ENCODE measurements at places on chromosomes 1 and 21.

- no peak for DNase-seq
These were observed 36.3 kb upstream of the SLC6A9 start for GRCh38 chr1:44067266-44068250.

DNA sequence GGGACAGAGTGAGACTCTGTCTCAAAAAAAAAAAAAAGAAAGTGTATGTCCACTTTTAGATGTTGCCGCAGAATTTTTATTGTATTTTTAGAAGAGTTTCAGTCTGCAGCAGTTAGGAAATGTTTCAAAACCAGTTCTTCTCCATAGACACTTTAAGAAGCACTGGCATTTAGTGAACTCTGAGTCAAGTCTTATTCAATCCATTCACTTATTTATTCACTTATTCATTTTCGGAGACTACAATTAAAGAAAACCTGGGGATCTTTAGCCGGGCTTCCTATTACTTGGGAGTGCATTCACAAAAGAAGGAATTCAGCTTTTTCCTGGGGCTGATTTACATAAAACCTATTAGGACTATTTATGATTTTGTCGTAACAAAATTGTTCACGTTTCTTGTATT is 12.3 kb downstream of the RCAN3 start:
- no peak for DNase-seq

- peak; percentile 45 for DNase-seq
These were observed 18.3 kb upstream of the CAPN8 start for GRCh38 chr1:223683586-223684487.

- DNase-seq: no peak
These were observed 137.6 kb upstream of the SGIP1 start for GRCh38 chr1:66396212-66396890.

DNA sequence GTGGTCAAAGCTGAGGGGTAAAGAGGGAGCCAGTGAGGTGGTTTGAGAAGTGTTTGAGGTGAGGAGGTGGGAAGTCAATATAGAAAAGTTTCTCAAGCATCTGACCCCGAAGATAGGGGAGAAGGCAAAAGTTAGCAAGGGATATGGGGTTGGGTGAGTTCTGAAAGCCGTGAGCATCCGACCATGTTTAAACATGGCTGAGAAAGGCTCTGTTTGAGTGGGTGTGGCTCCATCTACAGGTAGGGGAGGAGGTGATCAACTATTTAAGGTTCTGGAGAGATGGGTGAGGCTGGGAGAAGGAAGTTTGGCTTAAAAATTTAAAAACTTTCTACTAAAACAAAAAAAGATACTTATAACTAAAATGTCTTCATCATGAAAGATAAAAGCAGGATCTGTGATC is 273.8 kb downstream of the KCNJ6 start:
- DNase-seq: peak; percentile 6

GRCh38 chr1:158147869-158148268 is 32.8 kb upstream of the CD1D start:
- no peak for DNase-seq

DNA sequence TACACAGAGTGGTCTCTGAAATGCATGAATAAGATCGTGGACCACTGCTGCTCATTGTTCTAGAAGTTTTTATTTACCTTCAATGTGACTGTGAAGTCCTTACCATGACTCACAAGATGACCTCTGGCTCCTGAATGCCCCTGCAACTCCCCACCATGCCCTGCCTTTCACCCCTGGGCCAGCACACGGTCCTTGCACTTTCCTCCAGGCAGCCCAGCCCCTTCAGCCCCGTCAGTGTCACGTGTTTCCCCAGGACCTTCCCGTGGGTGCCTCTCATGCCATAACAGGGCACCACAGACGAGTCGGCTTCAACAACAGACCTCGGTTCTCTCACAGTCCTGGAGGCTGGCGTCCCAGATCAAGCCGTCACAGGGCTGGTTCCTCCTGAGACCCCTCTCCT is 62.1 kb downstream of the B3GALT5 start:
- DNase-seq: no peak

DNA sequence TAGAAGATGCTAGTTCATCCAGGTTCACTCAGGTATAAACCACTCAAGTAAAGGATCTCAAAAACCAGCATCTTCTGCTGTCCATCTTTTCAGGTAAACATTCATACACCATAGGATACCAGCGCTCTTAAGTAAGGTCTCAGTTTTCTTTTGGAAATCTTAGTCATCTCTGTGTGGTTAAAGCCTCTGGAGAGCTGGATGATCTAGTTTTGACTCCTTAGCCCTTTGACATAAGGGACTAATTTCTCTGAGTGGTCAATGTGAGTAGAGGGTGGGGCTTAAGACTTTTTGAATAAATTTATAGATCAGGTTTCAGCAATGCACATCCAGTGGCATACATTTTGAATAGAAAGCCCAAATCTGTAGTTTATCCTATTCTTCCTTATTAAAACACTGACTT is 92.3 kb downstream of the CTH start:
- no peak for DNase-seq

DNA sequence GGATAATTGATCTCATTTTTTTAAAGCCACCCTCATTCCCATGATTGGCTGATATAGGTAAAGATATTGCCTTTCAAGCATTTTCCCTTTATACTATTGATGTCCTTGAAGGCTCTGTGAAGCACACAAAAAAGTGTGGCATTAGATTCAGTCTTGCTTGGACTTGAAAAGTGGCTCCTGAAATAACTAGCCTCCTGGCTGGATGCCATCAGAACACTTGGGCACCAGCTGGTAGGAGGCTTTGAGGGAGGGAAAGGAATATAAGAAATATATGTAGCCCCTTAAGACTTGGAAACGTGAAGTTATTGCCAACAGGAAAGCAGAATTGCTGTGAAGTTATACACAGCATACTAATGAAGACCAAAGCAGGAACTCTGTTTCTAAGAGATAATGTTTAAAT is 14.1 kb downstream of the MTR start:
- no peak for DNase-seq

GRCh38 chr1:232628335-232629249 is 1.3 kb downstream of the SIPA1L2 start:
- DNase-seq: peak; percentile 13

- DNase-seq: no peak
These were observed 38.1 kb downstream of the CD160 start for GRCh38 chr1:145757420-145757819.

DNA sequence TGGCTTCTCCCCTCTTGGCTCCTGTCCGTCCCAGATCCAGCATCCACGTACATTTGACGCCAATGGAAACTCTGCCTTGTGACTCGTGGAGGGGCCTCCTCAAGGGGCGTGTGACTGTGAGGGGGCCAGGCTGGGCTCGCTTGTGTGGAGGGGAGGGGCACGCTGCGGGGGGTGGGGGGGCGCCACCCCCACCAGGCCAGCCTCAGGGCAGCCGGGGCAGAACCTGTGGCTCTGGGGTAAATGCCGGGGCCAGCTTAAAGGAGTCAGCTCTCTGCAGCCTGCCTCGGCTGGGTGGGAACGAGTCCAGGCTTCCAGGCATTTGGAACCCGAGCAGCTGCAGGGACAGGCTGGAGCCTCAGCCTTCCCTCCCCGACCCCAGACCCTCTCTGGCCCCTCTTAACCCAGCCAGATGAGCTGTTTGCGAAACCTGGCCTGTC is 94.1 kb downstream of the SIK1 start:
- DNase-seq: no peak

DNA sequence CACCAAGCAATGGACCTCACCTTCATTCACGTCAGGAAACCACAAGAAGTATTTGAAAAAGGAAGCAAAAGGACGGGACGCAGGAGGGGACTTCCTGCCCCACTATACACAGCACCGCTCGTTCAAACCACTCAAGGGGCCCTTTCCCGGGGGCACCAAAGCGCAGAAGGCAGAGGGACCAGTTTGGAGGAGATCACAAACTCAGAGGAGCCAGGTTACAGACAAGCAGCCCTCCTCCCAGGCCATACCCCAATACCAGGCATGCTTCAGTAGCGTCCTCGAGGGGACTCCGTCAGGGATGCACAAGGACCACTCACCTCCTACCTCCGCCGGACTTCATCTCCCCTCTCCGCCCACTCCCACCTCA is 685 bp downstream of the CRTC2 start:
- DNase-seq: no peak

DNA sequence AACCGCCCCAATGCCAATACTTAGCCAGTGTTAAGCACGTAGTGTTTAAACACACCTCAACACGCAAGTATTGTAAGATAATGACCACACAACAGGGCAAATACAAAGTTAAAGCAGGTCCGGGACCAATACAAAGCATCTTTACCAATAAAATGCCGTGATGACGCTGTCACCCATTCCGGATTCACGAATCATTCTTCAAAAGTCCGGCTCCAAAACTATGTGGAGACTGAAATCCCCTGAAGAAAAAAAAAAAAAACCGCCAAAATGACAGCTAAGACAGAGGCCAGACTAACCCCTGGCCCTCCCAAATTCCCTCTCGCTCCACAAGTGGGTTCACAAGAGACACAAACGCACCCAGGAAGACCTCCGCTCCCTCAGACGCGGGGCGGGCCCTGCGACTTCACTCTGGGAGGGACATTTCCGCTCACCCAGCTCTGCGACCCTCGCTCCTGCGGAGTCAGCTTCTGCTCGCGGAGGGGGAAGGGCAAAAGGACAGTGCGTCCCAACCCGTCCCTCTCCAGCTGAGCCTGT is 625 bp upstream of the DARS2 start:
- no peak for DNase-seq

GRCh38 chr1:70039485-70039884 is 165.9 kb downstream of the LRRC40 start:
- no peak for DNase-seq

DNA sequence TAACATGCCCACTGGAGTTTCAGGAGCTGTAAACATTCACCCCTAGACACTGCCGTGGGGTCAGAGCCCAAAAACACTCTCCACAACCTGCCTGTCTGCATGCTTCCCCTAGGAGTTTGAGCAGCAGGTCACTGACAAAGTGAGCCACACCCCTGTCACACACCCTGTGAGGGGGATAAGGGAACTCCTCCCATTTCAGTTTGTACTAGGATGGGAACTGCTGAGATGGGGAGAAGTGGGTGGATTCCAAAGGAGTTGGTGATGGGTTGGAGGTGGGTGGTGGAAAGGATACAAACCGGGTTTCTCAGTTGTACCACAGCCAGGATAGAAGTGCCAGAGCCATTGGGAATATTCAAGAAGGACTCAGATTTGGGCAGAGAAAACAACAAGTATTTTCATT is 140.2 kb downstream of the MIS18A start:
- no peak for DNase-seq

DNA sequence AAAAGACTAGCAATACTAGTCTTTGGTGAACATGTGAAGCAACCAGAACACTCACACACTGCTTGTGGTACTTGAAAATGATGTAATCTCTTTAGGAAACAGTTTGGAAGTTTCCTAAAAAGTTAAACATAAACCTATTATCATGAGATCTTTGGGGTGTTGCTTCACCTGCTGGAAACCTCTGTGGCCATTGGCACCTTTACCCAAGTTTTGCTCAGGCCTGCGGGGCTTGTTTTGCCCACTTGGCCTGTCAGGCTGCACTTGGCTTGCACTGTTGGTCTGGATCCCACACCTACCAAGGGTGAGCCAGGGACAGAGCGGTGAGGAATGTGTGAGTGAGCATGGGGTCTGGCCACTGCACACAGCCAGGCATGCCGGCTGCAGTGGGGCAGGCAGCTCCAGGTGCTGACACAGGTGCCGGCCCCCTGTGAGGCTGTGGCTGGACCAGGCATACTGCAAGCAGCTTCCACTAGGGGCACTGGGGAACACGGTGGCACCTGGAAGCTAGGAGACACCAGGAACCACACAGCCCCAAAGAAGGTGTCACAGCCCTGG is 14.4 kb upstream of the FNBP1L start:
- no peak for DNase-seq

DNA sequence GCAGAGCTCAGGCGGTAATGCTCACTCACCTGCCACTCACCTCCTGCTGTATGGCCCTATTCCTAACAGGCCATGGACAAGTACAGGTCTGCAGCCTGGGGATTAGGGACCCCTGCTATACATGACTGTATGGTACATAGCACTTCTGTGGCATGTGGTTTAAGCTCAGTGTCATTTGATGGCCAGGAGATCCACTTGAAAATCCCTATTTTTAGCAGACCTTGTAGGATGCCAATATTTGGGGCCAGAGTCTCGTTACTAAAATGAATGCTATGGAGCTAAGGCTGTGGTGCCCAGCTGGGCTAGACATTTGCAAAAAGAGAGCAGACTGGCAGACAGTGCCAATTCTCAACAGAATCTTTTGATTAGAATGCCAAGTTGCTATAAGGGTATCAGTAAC is 1.7 kb upstream of the ANGPTL7 start:
- no peak for DNase-seq

DNA sequence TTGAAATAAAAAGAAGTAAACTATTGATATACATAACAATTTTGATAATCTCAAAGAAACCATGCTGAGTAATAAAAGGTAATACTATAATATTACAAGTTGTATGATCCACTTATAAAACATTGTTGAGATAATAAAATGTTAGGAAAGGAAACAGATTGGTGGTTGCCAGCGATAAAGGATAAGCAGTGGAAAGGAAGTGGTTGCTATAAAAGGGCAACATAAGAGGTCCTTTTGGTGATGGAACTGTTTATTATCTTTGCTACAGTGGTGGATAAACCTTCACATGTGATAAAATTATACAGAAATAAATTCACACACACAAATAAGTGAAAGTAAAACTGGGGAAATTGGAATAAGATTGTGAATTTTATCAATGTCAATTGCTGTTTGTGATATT is 15.1 kb downstream of the OR6F1 start:
- no peak for DNase-seq

DNA sequence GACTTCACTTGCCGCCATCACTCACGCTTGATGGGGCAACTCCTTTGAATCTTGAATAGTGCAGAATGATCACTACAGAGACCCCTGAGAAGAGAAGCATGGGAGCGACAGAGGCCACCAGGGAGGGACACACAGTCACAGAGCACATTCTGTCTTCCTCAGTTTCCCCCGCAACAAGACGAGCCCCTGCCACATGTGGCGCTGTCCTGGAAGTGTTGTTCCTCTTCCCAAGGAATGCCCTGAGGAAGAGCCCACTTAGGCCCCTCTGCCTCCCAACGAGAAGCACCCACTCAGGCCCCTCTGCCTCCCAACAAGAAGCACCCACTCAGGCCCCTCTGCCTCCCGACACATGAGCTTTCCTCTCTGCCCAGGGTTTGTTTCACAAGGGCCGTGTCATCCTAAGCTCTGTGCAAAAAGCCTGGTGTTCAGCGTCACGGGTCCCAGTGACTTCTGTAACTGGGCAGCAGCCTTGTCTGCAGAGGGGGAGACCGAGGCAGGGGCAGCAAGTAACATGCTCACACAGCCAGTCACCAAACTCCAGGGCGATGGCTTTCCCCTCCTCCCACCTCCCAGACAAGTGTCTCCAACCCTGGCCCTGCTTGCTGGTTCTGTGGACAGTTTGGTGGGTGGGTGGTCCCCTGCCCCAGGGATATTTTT is 19.8 kb downstream of the SLC37A1 start:
- DNase-seq: no peak

GRCh38 chr1:16998589-16998988 is 13.1 kb downstream of the ATP13A2 start:
- no peak for DNase-seq
